ENCODE measurements at places on chromosomes 16 and 17.

GRCh38 chr16:19396555-19397011 lies 21.1 kb upstream of the TMC5 start:
- no peak for DNase-seq

DNA sequence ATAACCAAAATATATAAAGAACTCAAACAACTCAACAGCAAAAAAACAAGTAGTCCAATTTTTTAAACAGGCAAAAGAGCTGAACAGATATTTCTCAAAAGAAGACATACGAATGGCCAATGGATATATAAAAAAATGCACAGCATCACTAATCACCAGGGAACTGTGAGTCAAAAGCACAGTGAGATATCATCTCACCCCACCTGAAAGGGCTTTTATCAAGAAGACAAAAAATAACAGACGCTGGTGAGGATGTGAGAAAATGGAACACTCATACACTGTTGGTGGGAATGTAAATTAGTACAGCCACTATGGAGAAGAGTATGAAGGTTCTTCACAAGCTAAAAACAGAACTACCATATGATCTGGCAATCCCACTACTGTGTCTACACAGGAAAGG lies 7.4 kb downstream of the XYLT1 start:
- no peak for DNase-seq

- no peak for DNase-seq
These were observed 19.4 kb upstream of the ATP5MC1 start for GRCh38 chr17:48873209-48873608.

DNA sequence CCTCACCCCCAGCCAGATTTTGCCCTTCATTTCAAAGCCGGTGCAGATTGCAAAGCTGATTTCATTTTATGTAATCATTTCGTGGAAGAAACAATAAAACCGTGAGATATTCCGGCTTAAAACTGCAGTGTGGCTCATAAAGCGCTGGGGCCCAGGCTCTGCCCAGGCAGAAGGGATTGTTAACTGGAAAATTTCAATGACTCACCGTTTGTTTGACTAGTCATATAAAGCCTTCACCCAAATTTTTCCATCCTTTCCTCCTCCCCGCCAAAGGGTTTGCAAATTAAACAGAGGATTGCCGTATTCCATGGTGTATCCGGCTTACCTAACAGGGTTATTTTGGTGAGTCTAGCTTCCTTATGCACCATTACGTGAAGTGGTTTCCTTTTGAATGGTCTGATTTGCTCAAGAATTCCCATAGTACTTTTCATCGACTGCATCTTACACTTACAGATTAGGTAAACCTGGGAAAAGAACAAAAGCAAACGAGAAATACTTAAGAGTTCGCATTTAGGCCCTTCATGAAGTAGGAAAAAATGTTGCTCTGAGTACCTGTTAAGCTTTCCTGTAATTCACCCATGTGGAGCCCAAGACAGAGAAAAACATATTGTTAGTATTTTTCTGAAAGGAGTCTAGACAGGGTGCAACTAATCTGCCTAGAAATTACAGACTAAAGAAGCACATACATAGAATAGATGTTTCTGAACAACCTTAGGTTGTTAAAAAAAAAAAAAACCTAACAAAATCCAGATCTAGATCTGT lies 949 bp upstream of the GSPT1 start:
- no peak for DNase-seq

DNA sequence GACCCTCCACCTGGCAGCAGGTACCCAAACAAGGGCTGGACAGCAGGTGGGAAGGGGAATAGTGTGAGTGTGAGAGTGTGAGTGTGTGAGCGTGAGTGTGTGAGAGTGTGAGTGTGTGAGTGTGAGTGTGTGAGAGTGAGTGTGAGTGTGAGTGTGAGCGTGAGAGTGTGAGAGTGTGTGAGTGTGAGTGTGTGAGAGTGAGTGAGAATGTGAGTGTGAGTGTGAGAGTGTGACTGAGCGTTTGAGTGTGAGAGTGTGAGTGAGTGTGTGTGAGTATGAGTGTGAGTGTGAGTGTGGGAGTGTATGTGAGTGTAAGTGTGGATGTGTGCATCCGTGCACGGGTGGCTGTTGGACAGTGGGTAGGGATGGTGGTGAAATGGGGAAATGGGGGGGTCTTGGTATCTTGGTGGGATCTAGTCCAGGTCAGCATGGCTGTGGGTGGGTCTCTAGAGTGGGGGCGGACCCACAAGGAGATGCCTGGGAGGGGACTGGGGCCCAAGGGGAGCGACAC lies 408 bp downstream of the ADGRG1 start:
- DNase-seq, result no peak

DNA sequence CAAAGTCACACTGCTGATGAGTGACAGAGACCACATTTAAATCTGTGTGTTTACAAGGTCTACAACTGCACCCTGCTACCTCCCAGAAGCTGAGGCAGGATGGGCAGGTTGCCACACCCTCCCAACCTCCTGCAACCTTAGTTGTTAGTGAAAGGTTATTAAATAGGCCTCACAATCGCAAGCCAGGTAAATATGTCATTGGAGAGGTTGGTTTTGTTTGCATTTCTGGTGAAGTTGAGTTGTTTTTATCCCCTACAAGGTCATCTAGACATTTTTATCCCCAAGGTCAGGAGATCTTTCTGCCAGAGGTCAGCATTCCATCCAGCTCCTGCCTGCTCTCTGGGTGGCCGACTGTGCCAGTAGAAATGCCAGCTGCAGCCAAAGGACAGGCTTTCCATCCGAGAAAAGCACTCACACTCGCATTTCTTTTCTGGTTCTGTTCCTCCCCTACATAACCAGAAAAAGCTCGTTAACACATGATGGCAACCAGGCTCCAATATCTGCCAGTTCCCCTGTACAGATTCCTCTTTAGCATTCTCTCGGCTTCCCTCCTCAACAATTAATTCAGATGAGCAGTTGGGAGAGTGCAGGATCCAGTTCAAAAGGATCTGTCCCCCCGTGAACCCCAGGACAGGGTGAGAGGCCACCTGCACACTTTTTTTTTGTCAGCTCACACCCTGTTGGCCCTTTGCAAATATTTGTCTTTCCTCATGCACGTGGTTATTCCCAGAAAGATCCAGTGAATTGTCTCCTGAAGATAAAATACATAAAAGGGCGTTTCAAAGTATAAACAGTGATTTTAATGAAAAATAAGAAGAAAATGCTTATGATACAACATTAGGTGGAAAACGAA lies 562.8 kb downstream of the MAF start:
- DNase-seq, result no peak

DNA sequence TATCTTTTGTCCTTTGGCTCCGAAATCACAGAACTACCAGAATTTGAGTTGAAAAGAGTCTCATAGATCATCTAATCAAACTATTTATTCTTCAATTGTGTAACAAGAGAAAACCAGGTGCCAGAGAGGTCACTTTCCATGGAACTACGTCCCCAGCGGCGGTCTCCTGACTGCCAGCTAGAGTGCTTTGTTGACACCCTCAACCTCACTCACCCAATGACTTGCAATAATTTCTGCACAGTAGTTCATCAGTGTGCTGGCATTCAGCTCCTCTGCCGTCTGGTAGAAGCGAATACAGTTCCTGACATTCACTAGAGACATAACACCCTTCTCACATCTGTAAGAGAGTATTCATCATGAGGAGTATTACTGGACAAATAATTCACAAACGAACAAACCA lies 54.2 kb downstream of the ANKFY1 start:
- DNase-seq, result no peak

DNA sequence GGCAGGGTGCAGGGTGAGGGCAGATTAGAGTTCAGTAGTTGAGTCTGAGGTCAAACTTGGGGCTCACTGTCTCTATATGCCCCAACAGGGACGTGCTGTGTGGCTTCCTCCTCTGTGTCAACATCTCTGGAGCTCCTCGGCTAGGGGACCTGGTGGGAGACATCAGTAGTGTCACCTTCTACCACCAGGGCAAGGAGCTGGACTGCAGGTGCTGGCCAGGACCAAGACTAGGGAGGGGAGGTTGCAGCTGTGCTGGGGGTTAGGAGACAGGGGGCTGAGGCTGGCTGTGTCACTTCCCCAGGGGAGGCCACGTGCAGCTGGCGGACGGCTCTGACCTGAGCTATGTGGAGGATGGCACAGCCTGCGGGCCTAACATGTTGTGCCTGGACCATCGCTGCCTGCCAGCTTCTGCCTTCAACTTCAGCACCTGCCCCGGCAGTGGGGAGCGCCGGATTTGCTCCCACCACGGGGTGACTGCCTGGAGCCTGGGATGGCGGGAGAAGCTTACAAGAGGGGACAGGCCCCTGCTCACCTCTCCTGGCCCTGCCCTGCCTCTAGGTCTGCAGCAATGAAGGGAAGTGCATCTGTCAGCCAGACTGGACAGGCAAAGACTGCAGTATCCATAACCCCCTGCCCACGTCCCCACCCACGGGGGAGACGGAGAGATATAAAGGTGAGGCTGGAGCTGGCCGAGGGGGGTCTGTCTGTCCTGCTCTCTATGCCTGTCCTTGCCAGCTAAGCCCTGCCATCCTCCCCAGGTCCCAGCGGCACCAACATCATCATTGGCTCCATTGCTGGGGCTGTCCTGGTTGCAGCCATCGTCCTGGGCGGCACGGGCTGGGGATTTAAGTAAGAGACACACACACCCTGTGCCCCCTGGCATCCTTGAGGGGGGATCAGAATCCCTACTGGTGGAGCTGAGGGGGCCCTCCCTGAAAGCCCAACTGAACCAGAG lies 18.9 kb downstream of the ADAM11 start:
- no peak for DNase-seq

- no peak for DNase-seq
These were observed 6.5 kb upstream of the SDK2 start for GRCh38 chr17:73650617-73651200.

DNA sequence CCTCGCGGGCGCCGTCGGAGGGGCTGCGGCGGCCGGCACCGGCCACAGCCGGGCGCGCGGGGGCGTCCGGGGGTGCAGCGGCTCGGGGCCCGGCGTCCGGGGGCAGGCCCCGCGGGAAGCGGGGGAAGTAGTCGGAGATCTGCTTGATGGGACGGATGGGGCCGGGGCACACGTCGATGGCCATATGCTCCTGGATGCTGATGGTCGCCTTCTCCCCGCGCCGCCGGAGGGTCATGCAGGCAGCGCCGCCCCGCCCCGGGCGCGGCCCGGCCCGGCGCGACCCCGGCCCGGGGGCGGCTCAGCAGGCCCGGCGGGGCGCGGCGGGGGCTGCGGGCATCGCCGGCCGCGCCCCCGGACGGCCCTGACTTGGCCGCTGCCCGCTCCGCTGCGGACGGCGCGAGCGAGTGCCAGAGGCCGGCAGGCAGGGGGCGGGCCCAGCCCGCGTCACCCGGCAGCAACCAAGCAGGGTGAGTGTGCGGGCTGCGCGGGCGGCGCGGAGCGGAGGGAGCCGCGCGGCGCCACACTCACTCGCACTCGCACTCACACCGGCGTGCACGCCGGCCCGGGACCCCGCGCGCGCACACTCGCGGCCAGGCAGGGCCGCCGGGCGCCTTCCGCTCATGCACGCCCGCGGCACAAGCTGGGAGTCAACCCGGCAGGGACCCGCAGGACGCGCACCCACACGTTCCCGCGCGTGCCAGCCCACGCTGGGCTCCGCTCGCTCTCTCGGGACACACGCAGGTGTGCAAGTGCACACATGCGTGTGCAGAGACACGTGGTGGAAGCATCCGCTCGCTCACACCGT lies at the start of gene DOC2B:
DOC2B (minus strand) TSS at position 406 of the 805 bp plus-strand sequence; CDS start at position 235, 171 bp downstream.
- no peak for DNase-seq

- peak; percentile 7 for DNase-seq
These were observed 59.5 kb downstream of the RPTOR start for GRCh38 chr17:80604009-80604669.

- peak; percentile 15 for DNase-seq
These were observed 4.5 kb downstream of the PMP22 start for GRCh38 chr17:15260376-15261257.

GRCh38 chr16:56815721-56816120 lies 49.3 kb upstream of the SLC12A3 start:
- no peak for DNase-seq

GRCh38 chr17:47692895-47693730 lies 848 bp upstream of the TBKBP1 start:
- DNase-seq, result no peak

- DNase-seq, result no peak
These were observed 17.7 kb downstream of the TNS4 start for GRCh38 chr17:40483679-40484078.

- no peak for DNase-seq
These were observed 215.1 kb downstream of the IRX3 start for GRCh38 chr16:54071514-54071913.

DNA sequence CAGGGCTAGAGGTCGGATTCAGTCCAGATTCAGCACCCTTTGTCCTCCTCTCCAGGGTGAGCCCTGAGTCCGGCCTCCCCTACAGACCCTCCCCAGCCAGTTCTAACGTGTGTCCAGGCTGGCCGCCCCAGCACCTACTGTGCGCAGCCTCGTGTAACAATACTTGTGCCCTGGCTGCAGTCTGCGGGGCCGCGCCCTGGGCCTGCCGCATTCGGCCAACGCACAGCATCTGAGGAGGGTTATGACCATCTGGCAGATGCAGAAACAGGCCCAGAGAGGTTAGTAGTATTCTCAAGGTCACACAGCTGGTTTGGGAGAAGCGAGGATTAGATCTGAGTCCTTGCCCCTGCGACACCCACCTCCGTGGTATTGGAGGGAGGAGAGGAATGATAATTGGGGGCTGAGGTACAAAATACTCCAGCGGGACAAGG lies 968 bp downstream of the RIPOR1 start:
- DNase-seq, result no peak

DNA sequence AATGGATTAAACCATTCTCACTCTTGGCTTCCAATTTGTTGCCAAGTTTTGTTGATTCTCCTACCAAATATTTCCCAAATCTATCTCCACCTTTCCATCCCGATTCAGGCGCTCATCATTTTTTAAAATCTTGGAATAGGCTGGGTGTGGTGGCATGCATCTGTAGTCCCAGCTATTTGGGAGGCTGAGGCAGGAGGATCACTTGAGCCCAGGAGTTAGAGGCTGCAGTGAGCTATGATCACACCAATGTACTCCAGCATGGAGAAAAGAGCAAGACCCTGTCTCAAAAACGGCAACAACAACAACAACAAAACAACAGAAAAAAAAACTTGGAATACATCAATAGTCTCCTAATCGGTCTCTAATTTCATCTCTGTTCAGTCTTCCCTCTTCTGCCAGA lies 902 bp upstream of the NKIRAS2 start:
- DNase-seq, result no peak

- DNase-seq, result no peak
These were observed 194.6 kb upstream of the DYNLRB2 start for GRCh38 chr16:80346111-80346632.

DNA sequence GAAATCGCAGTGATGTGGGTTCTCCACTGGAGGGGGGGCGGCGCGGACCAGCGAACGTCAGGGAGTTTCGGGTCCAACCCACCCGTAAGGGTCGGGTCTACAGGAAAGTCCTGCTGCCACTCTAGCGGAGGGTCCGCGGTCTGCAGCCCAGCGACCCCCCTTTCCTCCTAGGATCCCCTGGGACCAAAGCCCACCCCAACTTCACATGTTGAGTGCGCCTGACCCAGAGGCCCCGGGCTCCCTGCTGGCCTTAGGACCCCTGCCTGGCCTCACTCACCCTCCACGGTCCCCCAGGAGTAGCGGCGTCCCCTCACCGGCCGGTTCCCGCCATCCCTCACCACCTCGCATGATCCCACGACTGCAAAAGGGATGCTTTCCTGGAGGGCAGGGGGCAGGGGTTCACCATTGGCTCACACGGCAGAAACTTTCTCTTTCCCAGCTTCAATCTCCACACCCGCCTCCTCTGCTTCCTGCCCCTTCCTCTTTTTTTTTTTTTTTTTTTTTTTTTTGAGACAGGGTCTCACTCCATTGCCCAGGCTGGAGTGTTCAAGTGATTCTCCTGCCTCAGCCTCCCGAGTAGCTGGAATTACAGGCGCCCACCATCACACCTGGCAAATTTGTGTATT lies 3.1 kb downstream of the SEPTIN1 start:
- no peak for DNase-seq
